ENCODE measurements at places on chromosomes 6 and 20.

- DNase-seq: no peak
Observed at GRCh38 chr20:33656783-33657703, 5.1 kb upstream of the C20orf144 start.

- DNase-seq: no peak
Observed at GRCh38 chr20:45098103-45098773, 2.7 kb downstream of the KCNS1 start.

GRCh38 chr20:11902285-11902697 lies 15.4 kb upstream of the BTBD3 start:
- DNase-seq: no peak

GRCh38 chr6:5095236-5095635 lies 10.1 kb downstream of the PPP1R3G start:
- DNase-seq: no peak

GRCh38 chr6:28657769-28658465 lies 132.2 kb downstream of the GPX5 start:
- no peak for DNase-seq
